ENCODE measurements at places on chromosomes 6 and 20.

DNA sequence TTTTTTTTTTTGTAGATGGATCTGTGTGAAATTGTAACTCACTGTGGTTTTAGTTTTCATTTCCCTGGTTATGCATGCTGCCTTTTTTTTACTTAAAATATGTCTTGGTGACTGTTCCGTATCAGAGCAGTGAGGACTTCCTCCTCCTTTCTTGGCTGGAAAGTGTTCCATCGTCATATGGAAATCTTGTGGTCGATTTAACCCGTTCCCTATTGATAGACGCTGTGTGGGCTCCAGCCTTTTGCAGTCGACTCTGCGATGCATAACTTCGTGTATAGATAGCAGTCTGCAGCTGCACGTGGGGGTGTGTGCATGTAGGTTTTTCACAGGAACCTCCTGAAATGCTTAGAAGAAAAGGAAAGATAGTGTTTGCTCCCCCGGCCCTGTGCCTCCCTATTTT, 28.1 kb upstream of the PNPLA1 start:
- DNase-seq: no peak

- DNase-seq: peak; percentile 92
These were observed 25.3 kb upstream of the SLCO4A1 start for GRCh38 chr20:62616728-62617621.

GRCh38 chr6:136945072-136945471, 23.0 kb downstream of the SLC35D3 start:
- DNase-seq: no peak

DNA sequence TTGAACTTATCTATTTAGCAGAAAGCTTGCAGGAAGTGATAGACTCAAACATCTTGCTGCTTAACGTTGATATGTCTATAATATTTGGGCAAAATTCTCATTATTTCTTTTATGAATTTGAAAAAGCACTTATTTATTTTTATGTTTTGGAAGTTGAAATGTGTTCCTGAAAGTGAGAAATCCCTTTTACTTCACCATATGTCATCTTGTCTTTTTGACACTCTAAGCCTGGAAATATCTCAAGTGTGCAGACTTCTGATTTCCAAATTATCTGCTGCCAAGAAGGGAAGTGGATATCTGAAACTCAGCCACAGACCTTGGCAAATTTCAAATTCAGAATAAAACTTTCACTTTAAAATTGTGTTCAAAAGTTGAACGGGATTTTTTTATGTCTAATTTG, 368.7 kb upstream of the MANEA start:
- no peak for DNase-seq

- DNase-seq: no peak
These were observed 23.1 kb upstream of the TMEM242 start for GRCh38 chr6:157346373-157346772.

- DNase-seq: no peak
These were observed 61.3 kb upstream of the TBXT start for GRCh38 chr6:166228839-166229528.

DNA sequence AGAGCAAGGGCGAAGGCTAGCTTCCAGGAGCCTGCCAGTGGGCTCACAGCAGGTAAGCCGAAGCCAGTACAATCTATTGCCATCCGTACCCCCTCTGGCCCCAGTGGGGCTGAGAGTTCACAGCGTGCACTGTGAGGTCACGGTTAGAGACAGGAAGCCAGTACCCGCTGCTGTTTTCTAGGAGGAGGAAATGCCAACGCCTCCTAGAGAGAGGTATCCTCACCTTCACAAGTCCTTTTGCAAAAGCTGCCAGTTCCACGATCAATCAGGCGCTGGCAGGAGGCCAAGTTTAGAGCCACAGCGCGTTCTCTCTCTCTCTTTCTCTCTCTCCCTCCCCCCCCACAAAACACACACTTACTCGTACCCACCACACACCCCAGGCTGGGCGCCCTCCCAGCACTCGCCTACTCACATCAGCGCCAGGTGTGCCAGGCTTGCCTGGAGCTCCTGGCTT, 22.5 kb downstream of the COL9A1 start:
- no peak for DNase-seq

DNA sequence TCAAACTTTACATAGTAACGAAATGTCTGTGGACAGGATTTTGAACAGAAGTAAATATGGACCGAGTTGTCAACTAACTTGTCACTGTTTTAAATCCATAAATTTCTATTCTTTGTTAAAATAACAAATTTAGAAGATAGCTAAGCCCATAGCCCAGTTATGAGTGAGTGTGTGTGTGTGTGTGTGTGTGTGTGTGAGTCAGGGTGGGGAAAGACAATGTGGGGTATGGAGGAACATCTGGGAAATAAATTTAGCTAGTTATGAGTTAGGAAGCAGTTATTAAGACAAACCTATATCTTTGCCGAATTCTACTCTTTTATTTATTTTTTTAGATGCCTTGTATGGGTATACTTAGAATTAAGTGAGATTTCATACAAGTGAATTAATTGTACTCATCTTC, 9.0 kb downstream of the TPBG start:
- no peak for DNase-seq

DNA sequence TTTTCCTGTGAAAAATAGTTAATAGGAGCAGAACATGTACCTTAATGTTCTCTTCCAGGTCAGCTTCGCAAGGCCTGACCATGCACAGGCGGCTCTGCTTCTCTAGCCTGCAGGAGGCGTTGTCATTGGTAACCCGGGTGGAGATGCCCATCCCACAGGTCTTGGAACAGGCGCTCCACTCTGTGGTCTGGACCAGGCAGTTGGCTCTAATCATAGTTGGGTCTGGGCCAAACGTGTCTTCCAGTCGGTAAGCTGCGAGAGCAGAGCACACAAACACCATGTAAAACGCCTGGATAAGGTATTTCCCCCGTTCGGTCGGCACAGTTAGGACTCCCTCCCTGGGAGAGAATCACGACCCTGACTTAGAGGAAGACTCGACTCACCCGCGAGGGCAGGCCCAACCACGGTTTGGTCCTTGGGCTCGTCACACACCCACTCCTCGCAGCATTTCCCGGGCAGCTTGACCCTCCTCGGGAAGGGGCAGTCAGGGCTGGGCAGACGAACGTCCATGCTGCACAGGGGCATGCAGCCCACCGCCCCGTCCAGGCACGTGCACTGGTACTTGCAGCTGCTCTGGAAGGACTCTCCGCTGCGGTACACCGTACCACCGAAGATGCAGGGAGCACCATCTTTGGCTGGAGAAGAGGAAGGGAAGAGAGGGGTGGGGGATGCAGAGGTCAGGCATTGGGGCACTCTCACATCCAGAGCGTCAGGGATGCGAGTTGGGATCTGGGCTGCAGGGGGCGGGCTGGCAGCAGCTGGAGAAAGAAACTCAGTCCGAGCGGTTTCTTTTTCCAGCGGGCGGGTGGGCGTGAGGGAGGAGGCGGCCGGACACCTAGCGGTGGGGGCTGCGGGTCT, 1.0 kb downstream of the CCN2 start:
- DNase-seq: peak; percentile 81

DNA sequence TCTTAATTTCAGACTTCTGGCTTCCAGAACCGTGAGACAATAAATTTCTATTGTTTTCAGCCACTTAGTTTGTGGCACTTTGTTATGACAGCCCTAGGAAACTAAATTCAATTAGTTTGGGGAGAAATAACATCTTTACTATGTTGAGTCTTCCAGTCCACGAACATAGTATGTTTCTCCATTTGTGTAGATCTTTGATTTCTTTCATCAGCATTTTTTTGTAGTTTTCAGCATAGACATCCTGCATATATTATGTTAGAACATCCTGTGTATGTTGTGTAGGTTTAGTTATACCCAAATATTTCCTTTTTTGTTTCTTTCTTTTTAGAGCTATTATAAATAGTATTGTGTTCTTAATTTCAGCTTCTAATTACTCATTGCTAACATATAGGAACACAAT, 18.0 kb upstream of the HMGA1 start:
- DNase-seq: no peak

DNA sequence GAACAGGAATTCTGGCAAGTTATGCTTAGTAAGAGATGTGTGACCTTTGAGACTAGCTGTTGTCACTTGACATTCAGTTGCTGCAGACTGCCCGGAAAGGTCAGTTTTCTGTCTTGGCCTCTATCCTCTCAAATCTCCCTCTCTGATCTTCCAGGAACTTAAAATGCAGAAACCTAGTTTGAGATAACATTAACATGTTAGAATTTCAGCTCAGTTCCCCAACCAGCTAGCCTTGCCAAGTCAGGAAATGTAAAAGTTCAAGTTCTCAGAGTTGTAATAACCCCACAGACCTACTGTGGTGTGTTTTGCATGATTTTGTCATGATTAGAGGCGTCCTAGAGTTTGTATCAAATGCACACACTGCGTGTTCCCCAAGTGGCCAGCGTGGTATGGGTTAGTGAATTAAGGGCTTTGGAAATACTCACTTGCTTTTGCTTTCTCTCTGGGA, 46.6 kb downstream of the DUSP22 start:
- no peak for DNase-seq

GRCh38 chr6:3139090-3139903, 18.0 kb downstream of the TUBB2A start:
- no peak for DNase-seq

DNA sequence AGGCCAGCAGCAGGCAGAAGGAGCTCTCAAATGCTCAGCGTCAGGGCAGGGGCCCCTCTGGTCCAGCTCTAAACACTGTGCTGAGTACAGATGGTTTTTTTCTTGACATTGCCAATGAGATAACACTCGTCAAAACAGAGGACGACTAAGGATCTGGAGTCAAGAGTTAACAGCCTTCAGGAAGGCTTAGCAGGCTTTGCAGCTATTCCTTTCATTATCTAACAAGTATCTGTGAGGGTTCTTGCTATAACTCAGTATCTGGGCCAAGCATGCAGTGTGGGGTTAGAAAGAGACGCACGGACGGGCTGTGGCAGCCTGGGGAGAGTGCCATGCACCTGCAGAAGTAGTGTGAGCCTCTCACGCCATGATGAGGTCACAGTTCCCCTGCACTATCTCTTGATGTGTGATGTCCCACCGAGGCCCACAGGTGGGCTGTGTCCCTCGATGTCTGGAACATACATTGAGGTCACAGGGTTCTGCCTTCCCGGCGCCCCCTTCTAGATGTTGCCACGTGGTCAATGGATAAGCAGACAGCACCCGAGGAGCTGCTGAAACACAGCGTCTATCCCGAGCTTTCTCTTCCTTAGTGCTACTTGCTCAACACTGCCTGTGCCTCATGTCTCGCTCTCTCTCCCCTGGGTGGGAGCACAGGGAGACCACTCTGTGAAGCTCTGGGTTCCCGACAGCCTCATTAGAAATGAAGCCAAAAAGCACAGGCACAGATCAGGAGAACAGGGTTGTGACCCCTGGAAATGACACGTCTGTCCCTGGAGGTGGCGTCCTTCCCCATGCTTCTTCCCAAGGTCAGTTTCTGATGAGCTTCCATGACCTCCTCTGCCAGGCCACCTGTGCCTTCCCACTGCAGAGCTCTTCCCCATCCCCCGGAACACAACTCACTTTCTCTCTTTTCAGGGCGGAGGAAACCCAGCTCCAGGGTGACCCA, 85.5 kb upstream of the RPS6KA2 start:
- DNase-seq: no peak
